ENCODE measurements at places on chromosomes 4 and X.

- DNase-seq: no peak
These were observed 26.9 kb downstream of the HTRA3 start for GRCh38 chr4:8296491-8296890.

GRCh38 chr4:183657564-183657963, 1.4 kb downstream of the RWDD4 start:
- no peak for DNase-seq

- peak; percentile 54 for DNase-seq
These were observed at the start of gene DNASE1L1 for GRCh38 chrX:154409222-154409871. DNASE1L1 (minus strand) TSS chrX:154409254; CDS start chrX:154405568, 3,686 bp downstream.

DNA sequence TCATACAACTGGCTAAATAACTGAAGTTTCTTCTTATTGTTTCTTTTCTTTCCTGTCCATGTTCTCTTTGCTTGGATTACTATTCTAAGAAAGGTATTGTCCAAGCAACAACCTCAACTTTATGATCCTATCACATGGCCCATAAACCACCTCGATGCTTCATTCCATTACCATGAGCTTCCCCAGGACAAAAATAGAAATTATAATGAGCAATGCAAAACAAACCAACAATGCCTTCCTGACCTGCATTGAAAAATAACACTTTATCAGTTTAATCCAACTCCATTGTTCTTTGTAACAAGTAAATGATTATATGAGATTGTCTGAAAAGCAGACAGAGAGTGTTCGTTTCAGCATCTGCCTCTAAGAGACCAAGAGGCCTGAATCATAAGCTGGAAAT, 148.8 kb downstream of the HS6ST2 start:
- no peak for DNase-seq

DNA sequence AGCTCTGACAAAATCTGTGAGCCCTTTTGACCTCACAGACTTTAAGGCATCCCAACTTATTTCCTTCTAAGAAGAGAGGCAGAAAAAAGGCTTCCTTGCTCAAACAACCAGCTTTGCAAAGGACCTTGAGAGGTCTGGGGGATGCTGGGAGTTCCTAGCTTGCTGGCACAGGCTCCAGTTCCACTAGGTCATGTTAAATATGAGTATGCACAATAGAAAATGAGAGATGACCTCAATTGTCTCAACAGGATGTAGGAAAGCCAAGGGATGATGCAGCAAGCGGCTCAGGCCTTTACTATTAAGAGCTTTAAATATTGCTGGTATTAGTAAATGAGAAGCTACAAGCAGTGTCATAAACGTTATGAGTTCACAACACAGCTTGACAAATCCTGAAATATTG, 13.3 kb upstream of the ZNF827 start:
- DNase-seq: no peak

DNA sequence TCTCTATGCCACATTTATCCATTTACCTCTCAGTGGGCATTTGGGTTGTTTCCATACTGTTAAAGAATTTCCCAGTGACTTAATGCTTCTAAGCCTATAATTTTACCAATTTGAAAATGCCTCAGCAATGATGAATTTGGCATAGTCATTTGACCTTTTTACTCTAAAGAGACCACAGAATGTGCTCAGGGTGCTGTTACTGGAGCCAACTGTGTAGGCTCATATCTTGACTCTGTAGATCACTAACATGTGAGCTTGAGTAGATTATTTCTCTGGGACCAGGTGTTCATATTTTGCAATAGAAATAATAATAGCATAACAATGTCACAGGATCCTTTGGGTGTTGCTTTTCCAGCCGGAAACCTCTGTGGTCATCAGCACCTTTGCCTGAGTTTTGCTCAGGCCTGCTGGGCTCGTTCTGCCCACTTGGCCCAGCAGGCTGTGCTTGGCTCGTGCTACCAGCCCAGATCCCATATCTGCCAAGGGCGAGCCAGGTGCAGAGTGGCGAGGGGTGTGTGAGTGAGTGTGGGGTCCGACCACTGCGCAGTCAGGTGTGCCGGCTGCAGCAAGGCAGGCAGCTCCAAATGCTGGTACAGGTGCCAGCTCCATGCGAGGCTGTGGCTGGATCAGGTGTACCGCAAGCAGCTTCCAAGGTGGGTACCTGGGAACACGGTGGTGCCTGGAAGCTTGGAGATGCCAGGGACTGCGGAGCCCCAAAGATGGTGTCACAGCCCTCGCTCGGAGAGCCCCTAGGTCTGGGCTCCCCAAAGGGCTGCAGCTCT, 70.6 kb upstream of the ANK2 start:
- no peak for DNase-seq

DNA sequence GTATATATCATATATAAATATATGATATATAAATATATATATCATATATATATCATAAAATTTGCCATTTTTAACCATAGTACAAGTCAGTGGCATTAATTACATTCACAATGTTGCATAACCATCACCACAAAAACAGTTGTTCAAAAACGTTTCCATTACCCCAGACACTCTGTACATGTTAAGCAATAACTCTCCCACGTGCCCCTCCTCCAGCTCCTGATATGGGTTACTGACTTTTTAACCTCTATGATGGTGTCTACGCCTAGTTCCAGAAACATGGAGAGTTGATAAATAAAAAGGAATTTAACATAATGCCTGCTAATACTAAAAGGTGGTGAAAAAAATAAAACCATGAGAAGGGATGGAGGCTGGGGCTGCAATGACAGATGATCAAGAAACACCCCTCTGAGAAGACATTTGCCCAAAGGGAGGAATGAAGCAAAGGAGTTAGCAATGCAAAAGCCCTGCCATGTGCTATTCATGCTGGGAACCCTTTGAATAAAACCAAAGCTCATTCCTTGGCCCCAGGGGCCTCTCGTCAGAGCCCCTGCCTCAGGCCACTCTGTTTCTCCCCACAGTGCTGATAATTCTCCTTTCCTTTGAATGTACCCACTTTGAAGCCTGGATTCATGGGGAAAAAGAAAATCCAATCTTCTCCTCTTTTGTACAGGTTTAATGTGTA, 144.3 kb downstream of the NWD2 start:
- no peak for DNase-seq

DNA sequence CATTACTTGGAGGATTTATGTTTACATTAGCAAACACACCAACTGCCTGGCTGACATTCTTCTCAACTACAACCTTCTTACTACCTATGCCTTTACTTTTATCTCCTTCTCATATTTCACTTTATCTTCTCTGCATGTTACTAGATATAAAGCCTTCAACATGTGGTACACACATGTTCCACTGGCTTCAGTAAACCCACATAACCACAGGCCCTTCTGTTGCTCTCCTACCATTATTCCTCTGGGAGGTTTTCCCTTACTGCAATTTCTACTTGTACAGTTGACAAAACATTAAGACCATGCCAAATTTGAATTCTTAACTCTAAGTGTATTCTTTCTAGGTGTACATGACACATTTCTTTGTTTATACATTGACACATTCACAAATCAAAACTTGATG, 133.1 kb downstream of the ARAP2 start:
- DNase-seq: no peak

DNA sequence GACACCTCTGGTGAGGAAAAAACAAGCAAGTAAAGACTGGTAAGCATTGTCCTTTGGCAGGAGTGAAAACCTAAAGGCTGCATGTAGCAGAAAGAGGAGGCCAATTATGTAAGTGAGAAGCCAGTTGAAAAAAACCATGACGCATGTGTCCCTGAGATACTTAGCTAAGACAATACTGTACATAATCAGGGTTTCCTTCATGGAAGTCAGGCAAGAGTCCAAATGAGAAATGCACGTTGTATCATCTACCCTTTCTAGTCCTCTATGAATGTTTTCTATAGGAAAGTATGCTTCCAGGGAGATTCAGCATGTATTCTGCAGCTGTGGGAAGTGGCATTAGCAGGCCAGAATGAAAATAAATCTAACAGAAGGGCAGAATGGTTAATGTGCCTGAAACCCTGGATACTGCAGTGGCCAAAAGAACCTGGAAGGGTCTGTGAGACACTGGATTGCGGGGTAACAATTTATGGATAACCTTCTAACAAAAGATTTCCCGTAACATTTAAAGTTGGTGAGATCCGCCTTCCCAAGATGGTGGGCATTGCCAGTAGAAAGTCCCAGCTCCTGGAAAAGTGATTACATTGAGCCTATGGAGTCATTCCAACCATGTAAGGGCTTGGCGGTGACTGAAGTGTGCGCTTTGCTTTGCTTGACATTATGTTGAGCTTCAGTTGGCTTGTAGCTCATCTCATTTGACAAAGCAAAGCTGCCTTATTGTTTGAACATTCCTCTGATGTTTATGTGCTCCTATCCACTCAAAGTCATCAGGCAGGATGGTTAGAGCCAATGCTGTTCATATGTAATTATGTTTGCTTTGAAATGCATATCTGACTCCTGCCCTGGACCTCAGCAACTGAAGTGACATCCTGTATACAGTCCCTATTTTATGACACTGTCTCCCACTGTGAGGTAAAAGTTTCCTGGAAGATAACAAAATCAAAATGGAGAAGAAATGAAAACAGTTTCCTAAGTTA, 200.4 kb downstream of the ARHGAP24 start:
- DNase-seq: no peak

- DNase-seq: no peak
These were observed 21.7 kb upstream of the DCLK2 start for GRCh38 chr4:150056569-150056968.

DNA sequence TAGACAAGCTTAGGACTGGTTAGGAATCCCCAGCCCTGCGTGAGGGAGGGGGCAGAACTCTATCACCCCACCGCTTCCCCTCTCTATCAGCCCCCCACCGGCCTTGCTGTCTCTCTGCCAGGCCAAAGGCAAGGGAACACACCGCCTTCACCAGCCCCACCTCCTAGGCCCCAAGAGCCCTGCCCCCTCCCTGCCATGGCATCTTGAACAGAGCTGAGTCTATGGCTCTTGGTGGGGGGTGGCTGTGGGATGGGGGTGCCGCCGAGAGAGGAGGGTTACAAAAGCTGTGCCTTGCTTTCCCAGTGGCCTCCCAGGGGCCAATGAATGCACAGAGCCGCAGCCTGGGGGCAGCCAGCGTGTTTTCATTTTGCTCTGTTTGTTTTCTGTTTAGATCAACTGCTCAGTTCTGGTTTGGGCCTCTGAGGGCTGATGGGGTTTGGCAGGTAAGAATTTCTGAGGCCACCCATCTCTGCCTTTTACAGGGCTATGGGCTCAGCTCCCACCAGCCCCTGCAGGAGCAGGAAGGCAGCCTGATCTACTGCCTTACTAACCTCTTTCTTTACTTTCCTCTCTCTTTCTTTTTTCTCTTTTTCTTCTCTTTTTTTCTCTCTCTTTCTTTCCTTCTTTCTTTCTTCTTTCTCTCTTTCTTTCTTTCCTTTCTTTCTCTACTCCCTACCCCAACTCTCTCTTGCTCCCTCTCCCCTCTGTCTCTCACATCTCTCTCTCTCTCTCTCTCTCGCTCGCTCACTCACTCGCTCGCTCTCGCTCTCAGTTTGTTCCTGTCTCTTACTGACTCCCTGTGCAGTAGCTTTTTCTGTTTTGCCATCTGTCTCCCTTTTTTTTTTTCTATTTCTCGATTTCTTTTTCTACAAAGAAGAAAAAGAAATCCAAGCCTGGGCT, 128.3 kb downstream of the PJA1 start:
- no peak for DNase-seq

DNA sequence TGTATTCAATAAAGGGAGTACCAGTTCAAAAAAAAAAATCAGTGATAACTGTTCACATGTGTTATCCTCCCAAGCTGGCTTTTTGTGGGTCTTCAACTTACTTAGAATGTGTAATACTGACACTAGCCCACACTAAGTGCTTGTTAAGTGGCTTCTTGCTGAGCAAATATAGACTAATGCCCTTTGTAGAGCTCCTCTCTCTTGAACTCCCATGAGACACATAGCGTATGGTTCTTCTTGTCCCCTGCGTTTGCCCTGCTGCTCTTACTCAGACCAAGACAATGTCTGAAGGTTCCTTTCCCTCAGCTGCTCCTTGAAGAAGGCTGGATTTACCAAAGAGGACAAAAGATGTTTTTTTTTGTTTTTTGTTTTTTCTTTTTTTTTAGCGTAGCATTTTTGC, 110.9 kb downstream of the FRAS1 start:
- DNase-seq: no peak

DNA sequence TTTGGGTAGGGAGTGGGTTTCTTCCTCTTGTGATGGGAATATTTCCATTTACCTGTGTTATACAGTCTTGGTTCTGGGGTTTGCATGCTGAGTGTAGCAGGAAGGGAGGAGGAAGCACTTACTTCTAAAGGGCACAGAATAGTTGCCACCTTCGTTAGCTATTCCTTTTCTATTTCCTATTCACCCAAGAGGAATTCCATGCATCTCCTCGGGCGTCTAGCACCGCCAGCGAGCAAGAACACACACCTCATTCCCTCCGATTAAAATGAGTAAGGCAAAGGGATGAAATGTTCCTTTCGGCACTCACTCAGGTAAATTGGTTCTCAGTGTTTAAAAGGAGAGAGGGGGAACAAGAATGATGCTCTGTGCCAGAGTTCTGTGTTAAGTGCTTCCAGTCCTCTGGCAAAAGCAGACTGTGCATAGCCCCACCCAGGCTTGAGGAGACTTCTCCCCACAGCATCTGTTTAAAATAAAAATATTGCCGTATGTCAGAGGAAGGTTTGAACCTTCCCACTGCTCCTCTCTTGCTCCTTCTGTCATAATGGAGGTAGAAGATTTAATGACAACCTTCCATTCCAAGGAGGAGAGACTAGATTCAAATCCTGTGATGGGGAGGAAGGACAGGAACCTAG, 351.4 kb downstream of the PTTG2 start:
- no peak for DNase-seq

- DNase-seq: no peak
These were observed 274.3 kb upstream of the IL1RAPL1 start for GRCh38 chrX:28312965-28313364.

- DNase-seq: no peak
These were observed 115.1 kb upstream of the PITX2 start for GRCh38 chr4:110737931-110738330.

DNA sequence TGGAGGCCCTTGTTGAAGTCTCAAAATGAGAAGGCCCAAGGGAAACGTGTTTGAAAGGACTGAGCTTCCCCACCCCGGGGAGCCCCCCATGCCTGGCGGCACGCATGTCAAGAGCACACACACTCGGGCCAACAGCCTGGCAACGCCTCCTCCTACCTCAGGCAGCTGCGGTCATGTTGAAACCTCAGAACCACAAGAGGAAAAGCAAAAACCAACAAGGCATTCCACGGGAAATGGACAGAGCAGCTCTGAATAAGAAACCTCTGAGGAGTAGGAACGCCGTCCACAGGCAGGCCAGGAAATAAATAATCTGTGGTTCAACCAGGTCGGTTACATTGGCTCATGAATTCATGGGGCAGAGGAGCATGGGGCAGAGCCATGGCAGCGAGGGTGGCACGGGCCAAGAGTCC, 95.7 kb upstream of the AFAP1 start:
- DNase-seq: no peak

GRCh38 chr4:86247906-86248305, 111.9 kb downstream of the MAPK10 start:
- no peak for DNase-seq

DNA sequence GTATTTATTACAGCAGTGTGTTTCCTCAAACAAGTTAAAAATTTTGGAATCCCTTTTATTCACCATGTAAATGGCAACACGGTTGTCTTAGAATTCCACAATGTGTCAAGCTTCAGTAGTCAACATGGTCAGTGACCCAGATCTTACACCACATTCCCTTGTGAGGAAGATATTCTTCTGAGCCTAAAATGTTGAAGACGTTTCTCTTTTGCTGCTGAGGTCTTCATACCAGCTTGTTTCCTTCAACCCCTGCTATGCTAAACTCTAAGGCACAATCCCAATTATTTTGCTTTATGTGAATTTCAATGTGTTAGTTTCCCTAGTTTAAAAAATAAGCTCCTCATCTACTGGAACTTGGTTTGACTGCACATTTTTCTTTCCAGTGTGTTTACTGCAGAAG, 17.6 kb upstream of the LDB2 start:
- DNase-seq: no peak
